ENCODE measurements at places on chromosomes 16 and 17.

- no peak for DNase-seq
Observed at GRCh38 chr17:65265276-65265675, 128.1 kb downstream of the RGS9 start.

- DNase-seq, result no peak
Observed at GRCh38 chr17:48100591-48101011, 677 bp downstream of the CBX1 start.

GRCh38 chr16:2734844-2735515 is 15.0 kb upstream of the PRSS27 start:
- DNase-seq, result no peak

DNA sequence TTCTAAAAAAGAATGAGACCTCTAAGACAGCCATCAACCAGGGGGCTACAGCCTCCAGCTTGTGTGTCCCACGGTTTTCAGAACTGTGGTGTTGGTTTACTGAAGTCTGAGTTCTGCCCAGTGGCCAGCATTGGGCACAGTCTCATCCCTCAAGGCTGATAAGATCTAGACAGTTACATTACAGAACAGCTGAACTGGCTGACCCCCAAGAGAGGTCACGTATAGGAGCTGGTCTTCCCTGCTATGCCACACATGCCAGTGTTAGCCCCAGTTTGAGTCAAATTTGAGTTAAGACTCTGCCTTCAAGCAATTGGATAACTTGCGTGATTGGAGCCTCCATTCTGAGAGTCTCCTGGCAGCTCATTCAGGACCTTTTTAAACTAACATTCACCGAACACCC is 14.8 kb upstream of the NUP93 start:
- DNase-seq, result no peak

DNA sequence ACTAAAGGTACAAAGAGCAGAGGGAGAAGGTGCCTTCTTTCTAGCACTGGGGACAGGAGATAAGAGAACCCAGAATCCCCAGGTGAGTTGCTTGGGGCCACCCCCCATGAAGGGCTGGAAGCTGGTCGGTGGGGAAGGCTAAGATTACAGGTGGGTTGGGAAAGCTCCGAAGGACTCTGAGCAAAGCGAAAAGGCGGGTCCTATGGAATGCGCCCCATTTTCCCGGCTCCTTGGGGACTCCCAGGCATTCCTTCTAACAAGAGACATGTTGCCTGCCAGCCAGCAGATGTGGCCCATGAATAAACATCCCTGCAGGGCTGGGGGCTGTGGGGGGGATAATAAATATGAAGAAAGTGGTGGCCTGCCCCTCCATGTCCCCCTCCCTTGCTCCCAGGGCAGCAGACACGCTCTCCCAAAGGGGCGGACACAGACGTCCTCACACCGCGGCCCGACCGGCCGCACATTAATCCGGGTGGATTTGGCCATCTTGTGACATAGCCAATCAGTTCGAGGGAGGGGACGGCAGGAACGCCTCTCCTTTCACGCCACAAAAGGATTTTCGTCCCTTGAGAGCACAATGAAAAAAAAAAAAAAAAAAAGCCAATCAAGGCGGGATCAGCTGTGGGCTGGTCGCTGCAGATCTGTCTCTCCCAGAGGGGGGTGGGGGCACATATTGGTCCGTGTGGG is 98.5 kb downstream of the SOX9 start:
- no peak for DNase-seq

- no peak for DNase-seq
Observed at GRCh38 chr17:9432934-9433421, 142.6 kb downstream of the STX8 start.

Data from stimulated activated CD4-positive, alpha-beta T cell treated with anti-CD3 and anti-CD28 coated beads, Interleukin-2, amount 100 ng/mL, for 24 hours (primary cell).